ENCODE measurements at places on chromosomes 5 and 9.

- no peak for DNase-seq
Observed at GRCh38 chr5:1807451-1808185, 6.4 kb downstream of the NDUFS6 start.

DNA sequence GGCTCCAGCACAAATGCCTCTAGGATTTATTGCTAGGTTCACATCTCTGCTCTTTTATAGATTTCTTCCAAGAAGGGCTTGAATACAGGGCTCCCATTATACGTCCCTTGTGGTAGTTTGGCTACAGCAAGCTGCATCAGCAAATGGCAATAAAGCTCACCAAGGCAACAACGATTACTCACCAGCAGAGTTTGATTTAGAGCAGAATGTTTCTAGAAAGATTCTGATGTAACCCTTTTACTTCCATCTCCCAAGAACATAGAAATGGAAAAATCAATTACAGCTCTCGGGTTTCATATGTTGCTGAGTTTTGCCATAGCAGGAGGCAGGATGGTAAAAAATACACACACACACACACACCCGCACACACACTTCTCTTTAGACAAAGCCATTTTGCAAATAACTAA lies 124.2 kb upstream of the TNPO1 start:
- DNase-seq: no peak

- no peak for DNase-seq
Observed at GRCh38 chr5:69078921-69079540, 14.8 kb upstream of the SLC30A5 start.

DNA sequence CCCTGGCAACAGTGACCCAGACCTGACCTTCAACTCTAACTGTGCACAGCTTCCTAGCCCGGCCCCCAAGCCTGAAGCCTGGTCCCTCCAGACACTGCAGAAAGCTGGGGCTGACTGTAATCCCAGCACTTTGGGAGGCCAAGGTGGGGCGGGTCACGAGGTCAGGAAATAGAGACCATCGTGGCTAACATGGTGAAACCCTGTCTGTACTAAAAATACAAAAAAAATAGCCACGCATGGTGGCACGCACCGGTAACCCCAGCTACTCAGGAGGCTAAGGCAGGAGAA lies 35.9 kb downstream of the ADAMTS2 start:
- DNase-seq: no peak

- no peak for DNase-seq
Observed at GRCh38 chr5:145221416-145221815, 613.7 kb downstream of the PRELID2 start.

DNA sequence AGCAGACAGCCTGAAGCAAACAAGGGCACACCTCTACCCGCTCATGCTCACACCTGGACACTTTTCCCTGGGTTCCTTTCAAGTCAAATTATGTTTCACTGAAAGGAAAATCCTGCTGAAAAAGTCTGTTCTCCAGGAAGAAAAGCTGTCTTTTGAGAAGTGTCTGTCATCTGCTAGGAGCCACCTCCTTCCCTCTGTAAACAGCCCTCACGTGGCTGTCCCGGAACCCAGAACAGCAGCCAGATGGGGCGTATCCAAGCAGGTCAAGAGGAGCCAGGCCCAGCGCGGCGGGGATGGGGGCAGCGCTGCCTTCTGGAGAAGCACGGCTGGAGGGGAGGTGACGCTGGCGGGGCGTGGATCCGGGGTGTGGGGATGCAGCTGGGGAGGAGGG lies at the start of gene PNPLA7:
PNPLA7 (minus strand) TSS at position 172 of the 391 bp plus-strand sequence. CDS start 205 bp downstream, outside the sequence.
- peak; percentile 9 for DNase-seq

GRCh38 chr9:124297551-124297901 lies 39.8 kb downstream of the NEK6 start:
- DNase-seq: no peak

DNA sequence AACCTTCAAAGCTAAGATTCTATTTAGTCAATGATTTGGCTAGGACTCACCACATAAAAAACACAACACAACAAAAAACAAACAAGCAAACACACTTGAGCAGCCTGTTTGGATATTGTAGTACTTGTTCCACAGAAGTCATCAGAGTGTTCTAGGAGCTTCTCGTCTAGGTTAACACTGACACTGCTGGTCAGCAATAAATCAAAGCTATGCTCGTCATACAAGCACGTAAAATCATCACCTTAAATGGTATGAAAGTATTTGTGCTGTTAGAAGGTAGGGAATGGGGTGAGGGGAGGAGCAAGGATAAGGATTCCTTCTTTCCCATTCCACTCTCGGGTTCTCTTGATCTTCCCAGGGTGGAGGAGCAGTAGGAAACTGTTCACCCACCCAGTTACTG lies 88.0 kb downstream of the ARL15 start:
- no peak for DNase-seq

GRCh38 chr5:158811350-158811749 lies 288.4 kb downstream of the EBF1 start:
- no peak for DNase-seq

DNA sequence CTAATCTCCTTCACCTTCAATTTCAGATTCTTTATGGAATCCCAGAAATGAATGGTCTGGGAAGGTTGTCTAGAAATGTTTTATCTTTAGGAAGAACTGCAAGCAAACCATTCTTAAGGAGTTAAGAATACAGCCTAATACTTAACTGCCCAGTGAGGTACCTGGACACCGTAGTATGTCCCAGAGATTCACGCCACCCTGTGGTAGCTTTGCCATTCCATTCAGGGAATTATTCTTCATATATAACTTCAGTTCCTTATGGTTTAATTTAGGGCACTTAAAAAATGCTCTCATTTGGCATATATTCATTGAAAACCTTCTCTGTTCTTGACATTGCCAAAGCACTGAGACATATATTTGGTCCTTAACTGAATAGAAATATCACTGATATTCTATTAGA lies 49.7 kb downstream of the ACTBL2 start:
- DNase-seq: no peak

GRCh38 chr9:107087222-107087621 lies 195.9 kb upstream of the RAD23B start:
- no peak for DNase-seq

- no peak for DNase-seq
Observed at GRCh38 chr5:154141745-154142221, 48.8 kb upstream of the GALNT10 start.

- no peak for DNase-seq
Observed at GRCh38 chr5:1018596-1018995, 10.0 kb downstream of the NKD2 start.

GRCh38 chr9:27784847-27785713 lies 211.8 kb upstream of the C9orf72 start:
- DNase-seq: no peak

DNA sequence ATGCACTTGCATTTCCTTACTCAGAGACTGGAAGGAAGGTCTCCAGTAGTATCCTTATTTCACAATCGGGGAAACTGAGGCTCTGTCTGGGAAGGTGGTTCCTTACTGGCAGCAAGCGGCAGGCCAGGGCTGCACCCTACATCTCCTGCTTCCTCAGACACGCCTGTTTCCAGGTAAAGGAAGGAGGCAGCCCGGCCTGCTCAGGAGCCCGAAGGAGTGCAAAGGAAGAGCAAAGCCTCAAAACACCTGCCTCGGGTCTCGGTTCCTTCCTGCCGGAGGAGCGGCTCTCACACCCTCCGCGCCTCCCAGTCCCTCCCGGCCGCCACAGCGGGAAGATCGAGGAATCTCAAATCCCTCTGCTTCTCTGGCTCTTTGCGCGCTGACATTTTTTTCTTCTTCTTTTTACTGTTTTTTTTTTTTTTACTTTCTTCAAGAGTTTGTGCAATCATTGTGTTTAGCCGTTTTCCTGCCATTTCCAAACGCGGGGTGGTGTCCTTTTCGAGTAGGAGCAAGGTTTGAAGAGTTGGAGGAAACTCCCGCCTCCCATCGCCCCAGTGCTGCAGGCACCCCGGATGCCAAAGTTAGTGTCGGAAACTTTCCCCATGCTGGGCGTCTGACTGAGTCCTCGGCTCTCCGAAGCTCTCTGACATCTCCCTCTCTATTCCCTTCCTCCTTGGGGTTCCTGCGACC lies 1.0 kb downstream of the GGTA1 start:
- DNase-seq: no peak

DNA sequence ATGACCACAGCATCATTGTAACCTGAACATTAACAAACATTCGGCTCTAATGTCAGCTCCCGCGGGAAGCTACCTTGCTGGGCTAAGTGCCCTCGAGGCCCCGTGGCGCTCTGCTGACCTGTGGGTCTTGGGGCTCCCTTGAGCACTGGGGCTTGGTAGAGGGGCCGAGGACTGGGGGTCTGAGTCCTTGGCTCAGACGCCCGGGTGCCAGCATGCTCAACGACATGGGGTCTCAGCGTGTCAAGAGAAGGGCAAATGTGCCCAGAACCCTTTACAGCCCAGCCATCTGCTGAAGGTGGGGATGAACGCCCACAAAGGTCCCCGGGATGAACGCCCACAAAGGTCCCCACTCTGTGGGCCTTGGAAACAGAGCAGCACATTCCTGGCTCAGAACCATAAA lies 39.7 kb upstream of the SARDH start:
- DNase-seq: no peak

DNA sequence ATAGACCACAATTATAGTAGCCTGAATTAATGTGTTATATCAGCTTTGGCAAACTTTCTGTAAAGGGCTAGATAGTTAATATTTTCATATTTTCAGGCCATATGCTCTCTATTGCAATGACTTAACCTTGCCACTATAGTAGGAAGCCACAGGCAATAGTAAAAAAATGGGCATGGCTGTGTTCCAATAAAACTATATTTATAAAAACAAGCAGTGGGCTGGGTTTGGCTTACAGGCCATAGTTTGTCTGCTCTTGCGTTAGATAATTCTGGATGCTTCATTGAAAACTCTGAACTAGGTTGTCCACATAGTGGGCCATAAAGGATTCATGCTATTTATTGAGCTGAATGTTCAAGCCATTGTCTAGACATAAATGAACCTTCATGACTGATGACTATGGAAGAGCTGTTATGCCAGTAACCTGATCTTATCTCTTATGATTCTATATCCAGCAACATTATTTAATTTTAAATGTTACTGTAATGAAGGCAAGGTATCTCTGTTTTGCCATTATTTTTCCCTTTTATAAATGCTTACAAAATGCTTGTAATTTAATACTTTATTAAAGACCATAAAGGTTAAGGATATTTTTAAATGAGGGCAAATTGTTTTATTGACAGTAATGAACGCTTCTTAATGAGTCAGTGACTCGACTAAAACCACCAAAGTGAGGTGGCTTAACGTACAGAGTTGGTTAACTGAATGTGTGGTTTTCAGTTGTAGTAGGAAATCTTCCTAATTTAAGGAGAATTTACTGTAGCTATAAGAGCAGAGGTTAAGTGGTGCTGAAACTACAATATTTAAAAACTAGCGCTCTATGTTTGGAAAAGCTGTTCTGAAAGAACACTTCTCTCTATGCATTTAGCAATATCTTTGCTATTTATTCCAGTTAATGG lies 560.6 kb downstream of the PRR16 start:
- DNase-seq: no peak
